ENCODE measurements at places on chromosomes 2 and 18. TPM values are rescaled to one million over a fixed set of nuclear protein-coding genes. Genes with fewer than 3 reads are reported as not detected.
A peak's percentile ranks its signal among the peaks of the same experiment; 100 is the strongest.

GATA6 gene
- not detected for total RNA-seq

DNA sequence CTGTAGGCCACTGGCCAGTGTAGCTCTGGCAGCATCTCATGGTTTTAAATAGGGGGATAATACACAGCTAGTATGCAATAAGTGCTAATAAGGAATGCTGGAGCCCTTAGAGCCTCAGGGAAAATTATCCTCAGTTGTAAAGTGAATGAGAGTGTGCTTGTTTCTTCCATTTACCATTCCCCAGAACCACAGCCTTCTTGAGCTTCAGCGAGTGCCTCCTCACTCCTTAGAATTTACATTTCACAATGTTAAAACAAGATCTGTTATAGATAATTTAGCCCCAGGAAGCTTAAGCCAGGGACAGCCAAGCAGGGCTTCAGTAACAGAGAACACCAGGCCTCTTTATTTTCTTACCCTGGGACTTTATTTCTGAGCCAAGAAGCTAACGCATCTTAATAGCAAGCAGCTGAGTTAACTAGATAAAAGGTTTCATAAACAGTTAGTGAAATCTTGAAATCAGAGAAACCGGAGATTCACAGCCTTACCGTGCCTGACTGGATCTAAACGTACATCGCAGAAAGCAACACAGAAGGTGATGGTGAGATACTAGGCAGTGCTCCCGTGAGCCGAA lies 535.2 kb downstream of the TDRD15 start:
- no peak for DNase-seq
- no peaks in the 10 kb centered on the region for H3K27me3 ChIP-seq
- H3K27ac ChIP-seq, result no peak overlapping the region
- no peaks in the 10 kb centered on the region for H3K36me3 ChIP-seq
- no peak overlapping the region for H3K4me3 ChIP-seq

- H3K27ac ChIP-seq, result peak overlapping the region; percentile 90
- DNase-seq, result peak; percentile 72
- peak overlapping the region; percentile 93 for H3K4me3 ChIP-seq
- H3K4me1 ChIP-seq, result peaks cover 49% of the 10 kb centered on the region
- H3K27me3 ChIP-seq, result no peaks in the 10 kb centered on the region
Observed at GRCh38 chr2:55048508-55049042, 1.7 kb downstream of the RTN4 start.

SPDYA gene
- total RNA-seq, result 0.76 TPM

DNA sequence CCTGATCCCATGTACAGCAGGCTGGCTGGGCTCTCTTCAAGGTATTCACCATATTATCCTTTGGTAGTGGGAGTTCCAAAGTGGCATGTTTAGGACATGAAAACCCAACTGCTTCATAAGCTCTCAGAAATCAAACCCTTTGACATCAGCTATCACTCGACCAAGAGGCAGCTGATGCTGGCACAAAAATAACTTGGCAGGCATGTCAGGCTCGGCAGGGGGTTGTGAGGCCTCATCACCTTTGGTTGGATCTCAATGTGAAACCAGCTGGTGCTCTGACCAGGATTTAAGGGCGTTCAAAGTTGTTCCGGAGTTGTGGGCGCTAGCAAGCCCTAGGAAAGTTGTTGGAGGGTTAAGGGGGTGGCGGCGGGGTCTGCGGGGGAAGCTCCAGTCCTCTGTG lies 171.9 kb downstream of the FHOD3 start:
- H3K27ac ChIP-seq, result no peak overlapping the region
- no peak for DNase-seq
- no peaks in the 10 kb centered on the region for H3K27me3 ChIP-seq
- no peak overlapping the region for H3K4me3 ChIP-seq

GYPC gene
- total RNA-seq, result 156 TPM

DNA sequence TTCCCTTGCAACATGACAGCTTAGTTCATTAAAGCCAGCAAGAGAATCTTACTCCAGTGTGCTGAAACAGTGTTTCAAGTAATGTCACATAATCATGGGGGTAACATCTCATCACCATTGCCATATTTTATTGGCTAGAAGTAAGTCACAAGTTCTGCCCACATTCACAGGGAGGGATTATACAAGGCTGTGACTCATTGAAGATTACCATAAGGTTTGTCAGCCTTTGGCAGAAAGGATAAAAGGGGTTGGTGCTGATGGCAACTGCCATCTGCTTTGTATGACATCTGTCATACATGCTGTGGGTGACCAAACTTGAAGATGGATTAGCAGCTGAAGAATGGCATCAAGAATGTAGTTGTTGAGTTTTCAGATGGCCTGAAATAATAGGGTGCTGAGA lies 61.2 kb downstream of the KCNE4 start:
- no peak for DNase-seq
- H3K36me3 ChIP-seq, result no peaks in the 10 kb centered on the region

UGT1A9 gene
- not detected for total RNA-seq

ANKRD30B gene
- total RNA-seq, result not detected

TWIST2 gene
- total RNA-seq, result not detected

DNA sequence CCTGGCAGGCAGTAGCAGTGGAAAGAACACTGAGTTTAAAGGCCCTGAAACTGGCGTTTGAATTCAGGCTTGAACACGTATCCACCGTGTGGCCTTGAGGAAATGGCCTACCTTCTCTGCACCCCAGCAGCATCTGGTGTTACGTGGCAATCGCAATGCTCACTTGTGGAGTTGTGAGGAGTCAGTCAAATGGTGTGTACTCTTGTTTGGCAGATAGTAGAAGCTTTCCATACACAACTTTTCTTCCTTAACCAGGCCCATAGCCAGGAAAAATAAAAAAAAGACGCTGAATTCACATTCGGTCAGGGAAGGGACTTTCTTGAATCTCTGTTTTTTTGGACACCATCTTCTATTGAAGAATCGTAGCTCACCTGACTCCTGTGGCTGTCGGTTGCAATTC lies 1101.5 kb upstream of the KLHL29 start:
- DNase-seq, result no peak
- H3K27ac ChIP-seq, result no peak overlapping the region
- H3K4me1 ChIP-seq, result no peaks in the 10 kb centered on the region
- H3K4me3 ChIP-seq, result no peak overlapping the region
- no peaks in the 10 kb centered on the region for H3K27me3 ChIP-seq

DNA sequence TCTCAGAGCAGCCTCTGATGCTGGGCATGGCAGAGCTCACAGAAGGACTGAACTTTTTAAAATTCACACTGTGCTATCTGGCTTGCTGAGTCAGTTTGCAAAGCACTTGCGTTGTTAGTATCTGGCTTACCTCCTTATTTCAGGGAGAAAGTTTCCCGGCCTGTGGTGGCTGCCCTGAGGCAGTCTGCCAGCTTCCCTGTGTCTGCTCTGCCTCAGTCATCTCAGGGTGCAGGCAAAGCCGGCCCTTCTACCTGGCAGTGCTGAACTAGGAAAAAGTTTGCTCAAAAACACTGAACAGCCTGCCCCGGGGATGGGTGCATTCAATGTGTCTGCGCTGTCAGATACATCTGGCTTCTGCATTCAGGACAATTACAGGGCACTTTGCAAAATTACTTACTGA lies 90.2 kb upstream of the UXS1 start:
- H3K36me3 ChIP-seq, result no peaks in the 10 kb centered on the region
- DNase-seq, result no peak
- H3K27ac ChIP-seq, result no peak overlapping the region
- no peaks in the 10 kb centered on the region for H3K4me1 ChIP-seq
- H3K27me3 ChIP-seq, result no peaks in the 10 kb centered on the region
- no peak overlapping the region for H3K4me3 ChIP-seq

HOXD9 gene
- not detected for total RNA-seq

OSR1 gene
- not detected for total RNA-seq

- no peaks in the 10 kb centered on the region for H3K27me3 ChIP-seq
- H3K27ac ChIP-seq, result no peak overlapping the region
- H3K4me1 ChIP-seq, result peaks cover 56% of the 10 kb centered on the region
Observed at GRCh38 chr2:46547223-46548102, 68.1 kb downstream of the TMEM247 start.

- no peak overlapping the region for H3K4me3 ChIP-seq
- no peaks in the 10 kb centered on the region for H3K36me3 ChIP-seq
- no peak overlapping the region for H3K27ac ChIP-seq
Observed at GRCh38 chr2:165499131-165499530, 29.6 kb downstream of the CSRNP3 start.

DNA sequence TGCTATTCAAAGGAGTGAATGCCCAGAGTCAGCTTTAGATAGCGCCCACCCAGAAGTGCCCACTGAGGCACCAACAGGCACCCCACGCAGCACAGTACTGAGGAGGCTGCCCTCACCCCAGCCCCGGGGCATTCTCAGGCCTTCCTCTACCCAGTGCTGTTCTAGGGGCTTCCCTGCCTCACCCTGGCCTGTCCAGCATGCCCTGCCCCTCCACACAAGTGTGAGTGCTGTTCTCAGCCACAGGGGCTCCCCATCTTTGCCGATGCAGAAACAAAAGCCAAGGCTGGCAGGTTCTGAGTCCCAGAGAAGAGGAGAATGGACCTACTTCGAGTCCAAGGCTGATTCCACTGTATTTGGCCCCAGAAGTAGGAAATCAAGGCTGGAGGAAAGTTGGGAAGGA lies 15.8 kb downstream of the BIN1 start:
- no peaks in the 10 kb centered on the region for H3K27me3 ChIP-seq
- H3K27ac ChIP-seq, result no peak overlapping the region
- H3K36me3 ChIP-seq, result no peaks in the 10 kb centered on the region
- peaks cover 16% of the 10 kb centered on the region for H3K4me1 ChIP-seq
- no peak overlapping the region for H3K4me3 ChIP-seq

DNA sequence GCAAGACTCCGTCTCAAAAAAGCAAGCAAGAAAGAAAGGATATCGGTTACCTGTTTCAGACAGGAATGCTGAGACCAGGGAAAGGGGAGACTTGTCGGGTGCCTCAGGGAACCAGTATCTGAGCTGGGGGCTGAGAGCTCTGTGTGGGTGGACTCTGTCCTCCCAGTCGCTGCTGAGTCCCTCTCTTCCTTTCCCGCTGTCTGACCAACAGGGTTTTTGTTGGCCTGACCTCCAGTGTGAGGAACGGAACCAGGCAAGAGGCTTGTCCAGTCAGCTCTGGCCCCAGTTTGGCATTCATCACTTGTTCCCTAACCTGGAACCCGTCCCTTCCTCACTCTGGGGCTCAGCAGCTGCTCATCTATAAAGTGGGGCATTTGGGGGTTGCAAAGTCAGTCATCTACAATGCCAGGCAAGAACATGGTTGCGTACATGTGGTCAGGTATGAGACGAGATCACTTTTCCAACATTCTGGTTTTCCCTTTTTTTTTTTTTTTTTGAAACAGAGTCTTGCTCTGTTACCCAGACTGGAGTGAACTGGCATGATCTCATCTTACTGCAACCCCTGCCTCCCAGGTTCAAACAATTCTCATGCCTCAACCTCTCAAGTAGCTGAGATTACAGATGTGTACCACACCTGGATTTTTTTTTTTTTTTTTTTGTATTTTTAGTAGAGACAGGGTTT lies 116.4 kb downstream of the PLB1 start:
- no peak for DNase-seq
- no peak overlapping the region for H3K4me3 ChIP-seq
- no peaks in the 10 kb centered on the region for H3K27me3 ChIP-seq
- no peaks in the 10 kb centered on the region for H3K36me3 ChIP-seq
- no peak overlapping the region for H3K27ac ChIP-seq

CHMP1B gene
- total RNA-seq, result 34.3 TPM

GRCh38 chr2:97718942-97719341 lies 5.6 kb downstream of the ZAP70 start:
- no peaks in the 10 kb centered on the region for H3K36me3 ChIP-seq
- no peak overlapping the region for H3K4me3 ChIP-seq
- H3K4me1 ChIP-seq, result peaks cover 3% of the 10 kb centered on the region
- no peak for DNase-seq

Data from Karpas-422 (cell line).